ENCODE measurements at places on chromosomes 11 and 22.

DNA sequence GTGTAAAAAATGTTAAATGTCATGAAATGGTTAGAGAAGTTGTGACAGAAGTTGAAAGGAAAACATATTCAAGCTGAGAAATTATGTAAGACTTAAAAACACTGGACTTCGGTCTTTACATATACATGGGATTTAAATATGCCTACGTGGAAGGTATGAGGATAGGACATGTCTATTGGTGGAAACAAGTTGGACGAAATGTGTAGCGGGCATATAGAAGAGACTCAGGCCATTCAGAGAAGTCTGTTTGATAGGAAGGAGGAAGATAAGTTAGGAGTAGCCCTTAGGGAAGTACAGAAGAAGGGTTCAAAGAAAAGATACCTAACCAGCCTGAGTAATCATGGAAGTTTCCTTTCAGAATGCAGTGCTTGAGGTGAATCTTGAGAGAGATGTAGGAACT is 14.7 kb downstream of the CADM1 start:
- DNase-seq, result no peak

DNA sequence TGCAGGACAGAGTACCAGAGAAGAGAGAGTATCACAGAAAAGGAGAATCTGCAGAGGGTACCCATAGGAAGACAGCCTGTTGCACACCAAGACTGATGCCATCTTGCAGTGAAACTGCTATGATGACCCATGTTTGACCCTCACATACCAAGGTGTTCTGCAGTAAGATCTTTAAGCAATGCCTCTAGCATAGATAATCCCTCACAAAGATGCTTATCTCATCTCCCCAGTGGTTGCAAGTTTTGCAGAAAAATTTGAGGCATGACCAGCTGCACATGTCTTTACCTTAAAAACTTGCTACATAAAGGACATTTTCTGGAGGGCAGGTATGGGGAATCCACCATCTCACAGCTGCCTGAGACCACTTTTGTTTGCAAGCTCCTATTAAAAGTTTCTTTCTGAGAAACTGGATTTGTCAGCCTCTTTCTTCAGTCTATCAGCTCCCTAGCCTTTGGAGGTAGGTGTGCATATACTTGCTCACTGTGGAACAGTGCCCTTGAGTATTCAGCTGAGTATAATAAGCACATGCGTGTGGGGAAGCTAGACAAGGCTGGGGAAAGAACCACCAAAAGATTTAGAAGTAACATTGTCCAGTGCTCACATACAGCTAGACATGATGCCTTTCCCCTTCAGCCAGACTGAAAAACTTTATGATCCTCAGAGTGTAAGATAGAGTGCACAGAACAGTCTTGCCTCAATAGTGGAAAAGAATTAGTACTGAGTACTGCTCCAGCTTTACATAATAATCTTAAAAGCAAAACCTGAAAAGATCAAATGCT is 100.3 kb upstream of the TEAD1 start:
- DNase-seq, result no peak

GRCh38 chr11:47177846-47178245 is 1.2 kb upstream of the ARFGAP2 start:
- no peak for DNase-seq

DNA sequence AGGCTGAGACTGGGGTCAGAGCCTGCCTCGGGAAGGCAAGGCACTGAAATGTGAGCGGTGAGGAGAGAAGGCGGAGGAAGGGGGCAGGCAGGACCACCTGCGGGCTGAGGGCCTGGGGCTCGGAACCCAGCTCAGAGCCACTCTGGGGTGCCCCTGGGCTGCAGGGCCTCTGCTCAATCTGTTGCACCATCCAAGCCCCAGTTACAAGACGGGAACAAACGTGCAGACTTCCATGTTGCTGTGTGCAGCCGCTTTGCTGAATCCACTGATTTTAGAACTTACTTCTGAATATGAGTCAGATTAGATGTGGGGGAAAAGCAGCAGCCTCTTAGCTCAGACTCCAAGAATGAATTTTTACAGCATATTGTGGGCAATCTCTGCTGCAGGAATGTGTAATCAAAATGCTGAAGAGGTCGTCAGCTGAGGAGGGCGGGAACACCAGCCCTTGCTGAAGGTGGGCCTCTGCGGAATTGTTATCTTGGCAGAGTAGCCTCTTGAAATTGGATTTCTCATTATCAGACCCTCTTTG is 21.6 kb downstream of the PARVG start:
- no peak for DNase-seq

- DNase-seq, result no peak
These were observed 220.1 kb upstream of the SORL1-AS1 start for GRCh38 chr11:121672630-121673487.

DNA sequence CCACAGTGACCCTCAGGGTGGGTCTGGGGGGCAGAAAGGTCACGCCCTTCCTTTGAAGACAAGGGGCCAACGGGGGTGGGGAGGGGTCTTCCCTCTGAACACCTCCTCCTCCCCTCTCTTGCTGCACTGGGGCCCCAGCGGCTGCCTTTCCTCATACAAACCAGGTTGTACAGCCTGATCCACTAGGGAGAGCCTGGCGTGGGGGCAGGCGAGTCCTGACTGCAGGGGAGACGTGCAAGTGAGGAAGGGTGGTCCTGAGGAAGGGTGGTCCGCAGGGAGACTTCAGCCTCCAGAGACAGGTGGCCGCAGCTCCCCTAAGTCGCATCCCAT is 43.6 kb upstream of the LINC01488 start:
- no peak for DNase-seq

All from RKO (cell line).